Germinal center (tissue), 1 donor: ENCODE measurements at places on chromosomes 2 and 18.

- no peak for DNase-seq
These were observed 230.0 kb upstream of the PARD3B start for GRCh38 chr2:204315236-204315662.

- no peak for DNase-seq
These were observed 2.4 kb downstream of the OSBPL1A start for GRCh38 chr18:24395049-24395795.

DNA sequence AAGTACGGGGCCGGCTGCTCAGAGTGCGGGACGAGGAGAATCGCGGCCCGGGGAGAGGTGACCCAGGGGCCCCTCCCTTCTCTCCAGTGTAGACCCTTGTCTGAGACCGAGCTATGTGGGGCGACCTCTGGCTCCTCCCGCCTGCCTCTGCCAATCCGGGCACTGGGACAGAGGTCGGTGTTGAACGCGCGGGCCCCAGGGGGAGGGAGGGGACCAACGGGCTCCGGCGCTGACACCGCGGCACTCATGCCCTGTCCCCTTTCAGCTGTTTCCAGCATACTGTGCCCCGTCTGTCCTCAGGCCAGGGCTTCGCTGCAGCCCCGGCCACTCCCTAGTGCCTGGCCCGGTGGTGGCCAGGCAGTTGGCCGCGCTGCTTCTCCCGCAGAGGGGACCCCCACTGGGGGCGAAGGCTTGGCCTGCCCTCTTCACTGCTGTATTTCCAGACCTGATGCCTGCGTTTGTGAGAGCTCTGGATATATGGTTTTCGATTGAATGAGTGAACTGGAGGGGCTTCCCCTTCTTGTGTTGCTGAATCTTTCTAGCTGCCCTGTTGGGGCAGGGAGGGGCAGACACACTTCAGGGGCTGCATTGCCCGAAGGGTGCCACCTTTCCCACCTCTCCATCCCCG is 809 bp downstream of the DBI start:
- DNase-seq: peak; percentile 64

DNA sequence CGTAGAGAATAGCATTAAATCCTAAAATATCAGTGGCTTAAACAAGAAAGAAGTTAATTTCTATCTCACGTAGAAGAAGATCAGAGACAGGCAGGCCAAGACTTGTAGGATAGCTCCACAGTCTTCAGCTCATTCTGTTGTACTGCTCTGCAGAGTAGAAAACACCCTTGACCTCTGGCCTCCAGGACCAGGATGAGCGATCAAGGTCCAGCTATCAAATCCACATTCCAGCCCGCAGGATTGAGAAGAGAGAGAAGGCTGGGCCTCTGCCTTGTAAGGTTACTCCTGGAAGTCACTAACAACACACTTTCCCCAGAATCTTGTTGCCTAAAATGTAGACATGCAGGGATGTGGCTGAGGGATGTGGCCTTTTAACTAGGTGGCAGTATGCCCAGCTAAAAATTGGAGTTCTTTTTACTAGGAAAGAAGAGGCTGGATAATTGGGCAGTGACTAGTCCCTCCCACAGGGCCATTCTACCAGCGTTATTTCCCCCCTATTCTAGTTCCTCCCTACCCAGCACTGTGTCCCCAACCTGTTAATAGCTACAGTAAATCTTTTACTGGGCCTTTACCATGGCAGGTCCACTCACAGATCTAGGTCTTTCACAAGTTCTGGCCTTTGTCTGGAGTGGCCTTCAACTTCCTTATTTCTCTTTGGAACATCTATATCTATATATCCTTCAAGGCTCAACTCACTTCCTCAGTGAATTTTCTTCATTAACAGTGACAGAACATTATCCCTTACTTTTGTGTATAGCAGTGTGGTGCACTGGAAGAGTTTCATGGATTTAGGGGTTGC is 165.0 kb downstream of the DIS3L2 start:
- no peak for DNase-seq

DNA sequence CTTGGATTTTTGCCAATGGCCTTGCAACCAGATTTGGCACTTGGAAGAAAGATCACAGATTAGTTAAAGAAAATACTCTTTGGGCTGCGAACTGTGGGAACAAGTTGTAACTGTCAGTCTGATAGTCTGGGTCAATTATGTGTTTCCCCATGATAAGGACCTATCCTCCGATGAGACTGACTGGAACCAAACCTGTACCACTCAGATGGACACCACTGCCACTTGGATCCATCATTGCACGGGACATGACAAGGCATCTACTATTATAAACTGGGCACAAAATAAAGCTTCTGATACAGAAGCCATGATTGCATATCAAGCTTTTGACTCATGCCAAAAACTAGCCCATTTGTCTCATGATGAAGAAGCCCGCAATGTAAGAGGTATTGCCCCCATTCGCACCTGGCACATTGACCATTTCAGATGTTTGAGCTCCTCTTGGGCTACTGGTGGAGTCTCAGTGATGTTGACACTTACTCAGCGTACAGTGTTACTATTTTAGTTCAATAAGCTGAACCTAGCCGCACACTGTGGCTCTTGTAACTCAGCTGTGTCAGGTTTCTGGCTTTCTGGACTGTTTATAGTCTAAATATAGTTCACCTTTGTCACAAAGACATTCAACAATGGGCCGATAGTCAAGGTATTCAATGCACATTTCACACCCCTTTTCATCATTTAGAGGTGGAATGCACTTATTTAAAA is 179.8 kb upstream of the RBBP8 start:
- no peak for DNase-seq

DNA sequence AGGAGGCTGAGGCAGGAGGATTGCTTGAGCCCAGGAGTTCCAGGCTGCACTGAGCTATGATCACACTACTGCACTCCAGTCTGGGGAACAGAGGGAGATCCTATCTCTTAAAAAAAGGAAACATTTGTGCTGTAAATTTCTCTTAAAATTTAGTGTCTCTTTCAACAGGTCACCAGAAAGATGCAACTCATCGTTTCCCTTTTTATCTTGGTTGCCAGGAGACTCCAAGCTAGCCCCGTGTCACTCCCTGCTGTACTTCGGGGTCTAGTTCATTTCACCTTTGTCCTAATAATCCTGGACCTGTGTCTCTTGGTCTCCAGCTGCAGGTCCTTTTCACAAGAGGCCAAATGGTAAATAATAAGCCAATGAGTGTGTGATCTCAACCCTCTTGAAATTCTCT is 7.1 kb downstream of the HS1BP3 start:
- DNase-seq: no peak

DNA sequence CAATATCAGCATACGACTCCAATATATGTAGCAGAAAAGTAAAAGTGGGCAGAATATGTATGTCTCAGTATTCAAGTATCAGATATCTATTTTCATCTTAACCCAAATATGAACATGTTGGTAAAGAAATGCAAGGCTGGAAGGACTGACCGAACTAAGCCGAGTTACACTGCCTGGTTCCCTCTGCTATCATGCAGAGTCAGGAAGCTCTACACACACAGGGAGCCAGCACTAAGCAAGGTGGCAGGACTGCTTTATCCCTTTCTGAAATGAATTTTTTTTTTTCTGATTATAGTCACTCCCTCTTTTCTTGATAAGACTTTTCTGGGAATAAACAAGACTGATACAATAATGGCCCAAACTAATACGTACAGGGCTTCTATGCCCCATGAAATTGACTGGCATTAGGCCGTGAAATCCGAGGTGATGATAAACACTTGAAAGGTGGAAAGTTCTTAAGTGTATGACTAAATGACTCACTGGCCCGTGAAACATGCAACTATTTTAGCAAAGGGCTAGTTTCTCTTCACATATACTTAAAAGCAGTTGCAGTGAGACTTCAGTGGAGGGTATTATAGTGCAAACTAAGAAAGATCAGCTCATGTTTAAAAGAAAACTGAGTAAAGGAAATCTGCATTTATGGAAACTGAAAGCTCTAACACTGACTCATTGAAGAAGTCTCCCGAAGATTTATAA is 14.9 kb downstream of the DPP4 start:
- DNase-seq: no peak

- DNase-seq: no peak
These were observed 29.9 kb downstream of the KLHL29 start for GRCh38 chr2:23414871-23415270.

GRCh38 chr2:30679426-30680088 is 127.7 kb downstream of the CAPN13 start:
- no peak for DNase-seq

GRCh38 chr2:134306521-134306920 is 52.6 kb downstream of the MGAT5 start:
- DNase-seq: no peak

DNA sequence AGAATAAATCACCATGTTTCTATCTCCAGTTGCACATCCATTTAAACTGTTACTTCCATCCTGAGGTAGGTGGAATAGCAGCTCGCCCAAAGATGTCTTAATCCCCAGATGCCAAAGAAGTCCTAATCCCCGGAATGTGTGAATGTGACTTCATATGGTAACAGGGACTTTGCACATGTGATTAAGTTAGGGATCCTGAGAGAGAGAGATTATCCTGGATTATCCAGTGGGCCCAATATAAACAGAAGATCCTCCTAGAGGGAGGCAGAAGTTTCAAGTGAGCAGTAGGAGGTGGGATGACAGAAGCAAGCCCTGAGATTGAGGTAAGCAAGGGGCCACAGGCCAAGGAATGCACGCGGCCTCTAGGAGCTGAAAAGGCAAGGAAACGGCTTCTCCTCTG is 19.8 kb downstream of the CREG2 start:
- no peak for DNase-seq

DNA sequence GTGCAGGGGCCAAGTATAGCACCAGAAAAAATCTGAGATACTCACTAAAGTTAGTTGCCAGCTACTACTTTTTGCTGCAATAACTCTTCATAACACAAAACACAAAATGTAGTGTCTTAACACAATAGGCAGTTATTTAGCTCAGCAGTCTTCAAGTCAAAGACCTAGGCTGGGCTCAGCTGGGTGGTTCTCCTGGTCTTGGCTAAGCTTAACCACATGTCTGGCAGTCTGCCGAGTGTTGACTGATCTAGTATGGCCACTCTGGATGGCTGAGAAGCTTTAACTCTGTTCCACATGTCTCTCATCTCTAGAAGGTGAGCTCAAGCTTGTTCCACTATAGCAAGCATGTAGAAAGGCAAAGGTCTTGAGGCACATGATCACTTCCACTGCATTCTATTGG is 451.6 kb downstream of the SOX11 start:
- no peak for DNase-seq

DNA sequence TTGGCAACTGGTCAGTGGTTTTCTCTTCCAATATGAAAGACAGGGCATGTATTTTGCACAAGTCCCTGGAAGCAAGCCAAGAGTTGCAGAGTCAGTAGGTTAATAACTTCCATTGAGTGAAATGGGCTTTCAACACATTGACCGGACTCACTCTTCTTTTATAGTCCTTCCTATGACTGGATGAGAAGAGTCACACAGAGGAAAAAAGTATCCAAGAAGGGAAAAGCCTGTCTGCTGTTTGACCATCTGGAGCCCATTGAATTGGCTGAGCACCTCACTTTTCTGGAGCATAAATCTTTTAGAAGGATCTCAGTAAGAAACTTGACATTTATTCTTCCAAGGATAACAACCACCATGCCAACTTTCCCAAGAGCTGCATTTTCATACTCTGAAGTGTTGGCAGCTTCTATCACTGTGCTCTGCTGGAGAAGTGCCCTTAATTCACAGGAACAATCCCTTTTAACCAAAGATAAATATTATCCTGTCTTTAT is 45.4 kb downstream of the RASGRP3 start:
- DNase-seq: no peak

DNA sequence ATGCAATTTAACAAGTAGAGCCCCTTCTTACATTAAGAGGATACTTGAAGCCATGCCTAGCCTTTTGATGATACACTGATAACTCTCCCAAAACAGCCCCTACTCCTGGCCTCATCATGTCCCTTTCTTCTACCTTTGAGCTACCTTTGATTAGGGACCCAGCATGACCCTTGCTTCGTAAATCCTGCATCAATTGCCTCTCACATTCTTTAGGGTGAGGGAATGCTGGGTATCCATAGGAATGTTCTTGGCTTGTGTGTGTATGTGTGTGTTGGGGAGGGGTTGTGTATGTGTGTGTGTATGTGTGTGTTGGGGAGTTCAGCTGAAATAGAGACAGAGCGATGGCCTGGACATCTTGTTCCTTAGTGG is 5.3 kb upstream of the KRCC1 start:
- DNase-seq: no peak

- DNase-seq: no peak
These were observed 218.2 kb downstream of the NDUFA10 start for GRCh38 chr2:239806758-239807434.

- no peak for DNase-seq
These were observed 415.7 kb upstream of the FIGN start for GRCh38 chr2:164151522-164151921.

DNA sequence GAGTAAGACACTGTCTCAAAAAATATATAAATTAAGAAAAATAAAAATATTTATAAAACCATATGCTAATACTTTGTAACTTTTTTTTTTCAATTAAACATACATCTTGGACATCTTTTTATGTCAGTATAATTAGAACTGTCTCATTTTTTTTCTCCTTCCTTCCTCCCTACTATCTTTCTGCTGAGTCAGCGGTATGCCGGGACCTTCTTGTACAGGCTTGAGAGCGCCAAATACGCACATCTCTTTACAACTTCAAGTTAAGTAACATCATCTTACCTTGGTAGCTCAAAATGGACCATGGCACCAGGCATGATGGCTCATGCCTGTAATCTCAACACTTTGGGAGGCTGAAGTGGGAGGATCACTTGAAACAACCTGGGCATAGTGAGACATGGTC is 153.4 kb downstream of the FAM161A start:
- DNase-seq: no peak

DNA sequence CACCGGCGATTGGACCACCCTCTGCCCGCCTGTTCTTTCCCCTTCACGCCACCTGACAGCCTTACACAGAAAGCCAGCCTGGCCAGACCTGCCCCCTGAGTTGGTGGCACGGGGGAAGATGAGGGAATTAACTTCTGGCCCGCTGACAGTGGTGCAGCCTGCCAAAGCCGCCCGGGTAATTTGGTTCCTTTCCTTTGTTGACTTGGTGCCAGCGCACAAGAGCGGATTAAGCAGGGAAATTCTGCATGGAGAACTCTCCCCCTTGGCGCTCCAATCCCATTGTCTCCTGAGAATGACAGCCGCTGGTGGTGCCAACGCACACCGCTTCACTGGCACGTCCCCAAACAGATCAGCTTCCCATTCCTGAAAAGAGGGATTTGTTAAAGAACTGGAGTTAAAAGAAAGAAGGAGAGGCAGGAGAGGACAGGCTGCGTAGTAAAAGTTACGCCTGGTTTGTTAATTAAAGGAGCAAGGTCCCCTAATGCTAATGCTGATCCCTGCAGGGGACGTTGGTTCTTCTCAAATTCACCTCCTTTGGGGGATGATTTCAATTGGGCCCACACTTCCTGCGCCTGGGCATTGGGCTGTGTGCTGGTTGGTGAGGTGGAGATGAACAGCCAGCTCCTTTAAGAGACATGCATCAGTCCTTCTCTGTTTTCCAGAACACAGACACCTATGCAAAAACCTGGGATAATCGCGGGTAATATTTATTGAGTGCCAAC is 286.8 kb downstream of the MYCN start:
- DNase-seq: no peak
